Ureter (tissue), 1 donor: ENCODE measurements at places on chromosomes 3 and 15.

- no peak for DNase-seq
These were observed 17.6 kb downstream of the TKT start for GRCh38 chr3:53238051-53238850.

DNA sequence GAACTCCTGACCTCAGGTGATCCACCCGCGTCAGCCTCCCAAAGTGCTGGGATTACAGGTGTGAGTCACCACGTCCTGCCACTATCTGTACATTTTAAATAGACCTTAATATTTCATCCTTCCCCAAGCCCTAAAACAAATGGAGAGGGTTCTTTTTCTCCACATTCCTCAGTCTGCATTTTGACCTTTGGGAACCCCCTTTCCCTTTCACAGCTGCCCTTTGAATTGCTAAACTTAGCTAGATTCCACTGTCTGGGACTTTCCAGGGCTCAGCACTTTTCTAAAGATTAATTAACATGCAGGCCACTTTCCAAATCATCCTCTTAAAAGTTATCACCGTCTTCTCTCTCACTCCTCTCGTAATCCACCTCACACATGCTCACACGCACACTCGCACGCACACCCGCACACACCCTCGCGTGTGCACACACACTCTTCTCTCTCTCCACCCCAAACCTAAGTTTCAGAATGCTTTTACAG, 124.2 kb downstream of the TMCO5A start:
- no peak for DNase-seq

DNA sequence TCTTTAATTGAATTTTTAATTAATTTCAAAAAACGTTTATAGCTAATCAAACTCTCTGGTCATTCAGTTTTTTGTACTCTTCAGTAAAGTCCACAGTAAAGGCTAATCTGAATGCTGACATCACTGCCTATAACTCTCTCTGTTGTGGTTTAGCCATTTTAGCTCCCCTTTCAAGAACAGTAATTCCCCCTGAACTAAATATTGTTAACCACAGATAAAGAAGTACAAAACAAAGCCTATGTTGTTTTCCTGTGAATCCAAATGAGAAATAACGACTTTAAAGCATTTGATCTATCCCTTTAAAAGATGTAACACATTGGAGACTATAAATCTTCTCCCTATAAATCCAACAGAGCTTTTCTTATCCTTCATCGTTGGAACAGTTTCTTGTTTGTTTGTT, 94.2 kb downstream of the ZBTB20 start:
- DNase-seq: no peak

DNA sequence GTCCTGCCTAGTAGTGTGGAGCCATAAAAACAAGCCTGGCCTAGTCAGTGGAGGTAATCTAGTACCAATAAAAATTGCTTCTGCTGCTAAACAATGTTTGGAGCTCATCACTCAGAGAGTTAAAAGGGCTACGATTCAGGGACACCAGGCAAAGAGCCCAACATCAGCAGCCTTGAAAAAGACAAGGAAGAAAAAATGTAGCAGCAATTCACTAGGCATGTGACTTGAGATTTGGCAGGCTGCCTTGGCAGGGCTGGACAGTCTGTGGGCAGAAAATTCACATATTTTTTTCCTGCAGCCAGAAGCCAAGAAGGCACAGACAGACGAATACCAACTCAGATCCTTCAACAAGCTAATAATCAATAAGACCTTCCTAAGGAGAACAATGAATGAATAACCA, 47.2 kb downstream of the IGSF11 start:
- peak; percentile 70 for DNase-seq

DNA sequence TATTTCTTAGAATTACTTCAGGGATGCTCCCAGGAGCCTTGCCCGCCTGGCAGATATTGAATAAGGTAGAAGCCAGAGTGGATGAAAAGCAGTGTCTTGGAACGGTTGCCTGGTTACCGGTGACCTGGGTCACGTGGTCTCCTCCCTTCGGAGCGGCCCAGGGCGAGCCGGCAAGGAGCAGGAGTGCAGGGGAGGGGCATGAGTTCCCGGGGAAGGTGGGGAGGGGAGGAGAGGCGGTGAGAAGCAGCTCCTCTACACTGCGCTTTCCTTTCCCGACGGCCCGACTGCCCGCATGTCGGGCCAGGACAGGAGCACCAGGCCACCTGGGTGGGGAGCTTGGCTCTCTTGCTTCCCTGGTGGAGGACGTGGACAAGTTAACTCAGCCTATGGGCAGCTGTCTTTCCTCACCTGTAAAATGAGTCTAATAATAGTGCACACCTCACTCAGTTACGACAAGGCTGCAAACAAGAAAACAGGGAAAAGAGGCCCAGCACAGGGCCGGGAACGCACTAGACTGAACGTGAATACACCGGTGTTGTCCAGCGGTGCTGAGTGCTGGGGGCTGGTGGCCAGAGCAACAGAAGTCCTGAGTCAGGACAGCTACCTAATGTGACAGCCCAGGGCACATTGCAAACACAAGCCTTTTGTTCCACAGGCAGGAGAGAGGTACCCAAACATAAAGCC, 198.3 kb downstream of the ADAMTS9 start:
- peak; percentile 64 for DNase-seq

- no peak for DNase-seq
These were observed 3.9 kb upstream of the CD96 start for GRCh38 chr3:111538111-111538510.

DNA sequence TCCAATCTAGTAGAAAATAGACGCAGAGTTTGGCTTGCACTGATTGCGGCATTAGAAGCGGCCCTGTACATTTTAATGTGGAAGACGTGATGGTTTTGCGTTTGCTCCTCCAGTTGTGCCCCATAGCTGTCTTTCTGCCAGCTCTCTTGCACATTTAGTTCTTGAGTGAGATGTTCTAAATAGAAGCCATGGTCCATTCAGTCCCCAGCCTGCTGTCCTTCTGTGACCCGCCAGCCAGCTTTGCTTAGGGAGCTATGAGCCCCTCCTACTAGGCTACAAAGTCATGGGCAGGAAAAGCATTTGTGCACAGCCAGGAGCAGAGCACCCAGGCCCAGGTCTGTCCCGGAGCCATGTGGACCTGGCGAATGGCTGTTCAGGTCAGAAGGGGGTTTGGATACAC, 50.3 kb downstream of the APBA2 start:
- no peak for DNase-seq

DNA sequence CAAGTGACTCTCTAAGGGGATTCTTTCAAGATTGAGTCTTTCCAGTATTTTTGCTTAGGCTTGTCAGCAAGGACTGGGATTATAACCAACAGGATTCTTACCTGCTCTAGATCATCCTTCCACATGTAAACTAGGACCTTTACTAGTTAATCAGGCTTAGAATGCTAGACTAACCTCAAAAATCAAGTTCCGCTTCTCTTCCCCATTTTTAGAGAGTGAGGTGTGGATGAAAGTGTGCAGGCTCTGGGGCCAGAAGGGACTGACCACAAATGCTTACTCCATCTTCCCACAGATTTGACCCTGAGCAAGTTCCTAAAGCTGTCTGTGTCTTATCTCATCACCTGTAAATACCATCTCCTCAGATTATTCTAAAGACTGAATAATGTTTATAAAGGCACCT, 89.5 kb upstream of the IL12A start:
- DNase-seq: no peak

GRCh38 chr3:72449551-72449950, 398.7 kb downstream of the SHQ1 start:
- DNase-seq: no peak
